ENCODE measurements at places on chromosomes 12 and 14.

- no peak for DNase-seq
Observed at GRCh38 chr12:9793779-9794395, 33.2 kb upstream of the CD69 start.

DNA sequence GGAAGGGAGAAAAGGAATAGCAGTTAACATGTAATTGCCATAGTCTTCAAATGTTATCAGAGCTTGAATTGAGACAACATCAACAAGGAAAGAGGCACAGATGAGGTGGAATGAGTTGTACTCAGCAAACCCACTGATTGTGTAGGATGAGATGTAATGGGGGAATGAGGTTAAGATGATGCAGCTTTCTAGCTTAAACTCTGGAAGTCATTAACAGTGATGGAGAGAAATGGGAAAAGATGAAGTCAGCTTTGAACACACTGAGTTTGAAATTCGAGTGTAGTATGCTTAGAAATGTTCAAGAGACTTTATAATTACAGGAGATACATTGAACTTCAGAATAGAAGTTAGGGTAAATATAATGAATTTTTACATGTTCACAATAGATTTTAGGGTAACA is 106.9 kb downstream of the PRKD1 start:
- no peak for DNase-seq

- DNase-seq: no peak
Observed at GRCh38 chr12:127629066-127629820, 637.7 kb upstream of the TMEM132C start.

GRCh38 chr12:122515275-122515674 is 11.5 kb downstream of the RSRC2 start:
- DNase-seq: no peak

DNA sequence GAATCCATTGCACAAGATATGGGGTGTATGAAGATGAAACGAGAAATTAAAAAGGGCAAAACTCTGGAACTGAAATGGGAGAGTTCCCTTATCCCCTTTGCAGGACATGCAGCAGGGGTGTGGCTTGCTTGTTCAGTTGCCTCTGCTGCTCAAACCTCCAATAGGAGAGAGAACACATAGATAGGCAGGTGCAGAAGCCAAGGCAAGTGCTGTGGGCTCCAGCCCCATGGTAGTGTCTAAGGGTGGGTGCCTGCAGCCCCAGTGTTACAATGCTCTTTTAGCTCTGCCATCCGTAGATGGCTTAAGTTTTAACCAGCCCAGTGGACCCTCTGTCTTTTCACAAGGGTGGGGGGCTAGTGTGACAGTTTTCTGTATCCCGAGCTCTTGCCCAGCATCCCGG is 69.7 kb downstream of the CMAS start:
- no peak for DNase-seq

- no peak for DNase-seq
Observed at GRCh38 chr12:89645434-89645833, 63.2 kb downstream of the ATP2B1 start.

DNA sequence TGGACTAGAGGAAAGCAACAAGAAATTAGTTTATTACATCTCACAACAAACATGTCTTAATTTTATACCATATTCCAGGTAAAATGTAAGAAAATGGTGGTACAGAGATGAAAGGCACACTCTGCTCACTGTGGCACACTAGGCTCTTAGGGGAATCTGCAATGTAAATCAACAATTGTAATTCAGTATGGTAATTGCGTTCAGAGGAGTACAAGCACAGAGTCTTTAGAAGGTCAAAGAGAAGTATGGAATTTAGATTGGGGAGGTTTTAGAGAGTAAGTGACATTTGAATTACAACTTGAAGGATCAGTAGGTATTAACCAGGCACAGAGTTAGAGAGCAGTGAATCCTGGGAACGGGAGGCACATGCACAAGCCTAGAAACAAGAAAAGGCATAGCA is 694.0 kb upstream of the USP15 start:
- DNase-seq: no peak

- no peak for DNase-seq
Observed at GRCh38 chr14:103641161-103641560, 12.2 kb downstream of the KLC1 start.

GRCh38 chr12:102051431-102051965 is 10.3 kb downstream of the WASHC3 start:
- DNase-seq: no peak

DNA sequence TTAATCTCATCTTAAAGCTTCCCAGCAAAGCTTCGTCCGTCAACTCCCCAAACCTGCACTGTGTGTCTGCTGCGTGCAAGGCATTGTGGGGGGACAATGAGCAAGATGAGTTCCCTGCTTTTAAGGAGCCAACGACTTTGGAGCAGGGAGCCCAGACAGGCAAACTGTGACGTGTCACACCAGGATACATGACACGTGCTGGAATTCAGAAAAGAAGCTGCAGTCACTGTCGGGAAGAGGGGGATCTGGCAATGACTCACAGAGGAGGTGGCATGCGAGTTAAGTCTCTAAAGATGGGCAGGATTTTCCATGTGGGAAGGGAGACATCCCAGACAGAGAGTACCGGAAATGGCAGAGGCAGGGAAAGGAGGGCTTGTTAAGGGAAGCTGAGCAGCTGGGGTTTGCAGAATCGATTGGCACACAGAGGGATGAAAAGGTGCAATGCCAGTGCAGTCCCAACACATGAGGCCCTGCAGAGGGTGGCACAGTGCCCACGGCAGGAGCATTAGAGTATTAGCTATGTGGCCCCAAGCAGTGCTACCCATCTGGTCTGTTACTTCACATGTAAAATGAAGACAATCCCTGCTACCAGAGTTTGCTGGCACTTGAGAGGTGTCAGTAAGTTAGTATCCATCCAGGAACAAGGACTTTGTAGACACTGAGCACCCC is 52.9 kb downstream of the SETD3 start:
- no peak for DNase-seq

DNA sequence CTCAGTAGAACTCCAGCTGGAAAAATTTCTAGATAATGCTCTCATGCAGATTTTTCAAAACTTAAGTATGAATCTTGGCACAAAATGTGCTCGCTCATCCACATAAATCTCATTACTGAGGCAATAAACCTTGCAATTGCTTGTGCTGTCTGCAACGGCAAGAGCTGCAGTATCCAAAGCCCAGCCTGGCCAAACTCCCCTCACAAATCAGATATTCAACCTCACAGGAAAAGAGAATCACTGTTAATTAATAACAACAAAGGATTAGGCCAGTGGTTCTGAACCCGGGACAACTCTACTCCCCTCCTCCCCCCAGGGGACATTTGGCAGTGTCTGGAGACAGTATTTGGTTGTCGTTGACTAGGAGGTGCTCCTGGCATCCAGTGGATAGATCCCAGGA is 19.2 kb upstream of the CORO1C start:
- peak; percentile 68 for DNase-seq

DNA sequence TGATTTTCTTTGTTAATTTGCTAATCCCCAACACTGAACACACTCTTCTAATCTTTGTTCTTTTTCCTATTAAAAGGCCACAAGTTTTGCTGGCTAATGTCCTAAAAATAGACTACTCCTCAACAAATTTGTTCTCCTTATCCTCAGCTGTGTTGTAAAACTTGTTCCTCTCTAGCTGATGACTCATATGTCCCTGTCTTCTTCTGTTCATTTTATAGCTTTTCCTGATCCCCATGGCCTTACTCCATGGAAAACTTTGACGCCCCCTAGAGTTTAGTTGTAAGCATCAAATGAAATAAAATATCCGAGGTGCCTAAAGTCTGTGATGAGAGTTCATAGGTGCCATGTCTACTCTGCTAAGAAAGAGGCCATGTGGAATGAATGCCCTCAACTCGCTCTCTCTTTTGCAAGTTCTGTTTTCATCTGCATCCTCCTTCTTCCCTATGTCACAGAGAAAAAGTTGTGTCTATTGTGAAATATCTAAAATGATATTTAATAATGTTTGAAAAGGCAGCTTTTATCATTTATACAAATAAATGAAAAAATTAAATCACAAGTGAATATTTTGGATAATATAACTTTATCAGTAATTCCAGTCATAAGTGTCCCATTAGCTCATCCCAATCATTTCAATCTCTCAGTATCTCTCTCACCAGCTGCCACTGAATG is 237.9 kb downstream of the IPO8 start:
- DNase-seq: no peak

DNA sequence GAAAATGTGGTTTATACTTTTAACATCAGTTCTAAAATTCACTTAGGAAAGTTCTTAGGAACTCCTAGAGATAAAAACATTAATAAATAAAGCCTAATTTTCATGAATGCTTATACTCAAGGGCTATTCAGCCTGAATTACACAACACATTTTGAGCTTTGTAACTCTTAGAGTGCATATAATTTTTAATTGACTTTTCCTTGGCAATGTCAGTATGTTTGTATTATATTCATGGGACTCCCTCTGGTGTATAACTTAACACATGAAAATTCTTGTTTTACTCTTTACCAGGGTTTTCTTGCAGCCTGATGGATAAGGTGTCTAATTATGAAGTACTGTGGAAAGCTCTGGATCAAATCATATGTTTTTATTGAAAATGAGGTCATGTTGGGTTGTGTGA is 150.6 kb upstream of the HMGA2 start:
- DNase-seq: no peak

- DNase-seq: no peak
Observed at GRCh38 chr12:69468237-69469026, 1.8 kb upstream of the FRS2 start.

GRCh38 chr12:114954511-114955055 is 270.6 kb upstream of the TBX3 start:
- no peak for DNase-seq

DNA sequence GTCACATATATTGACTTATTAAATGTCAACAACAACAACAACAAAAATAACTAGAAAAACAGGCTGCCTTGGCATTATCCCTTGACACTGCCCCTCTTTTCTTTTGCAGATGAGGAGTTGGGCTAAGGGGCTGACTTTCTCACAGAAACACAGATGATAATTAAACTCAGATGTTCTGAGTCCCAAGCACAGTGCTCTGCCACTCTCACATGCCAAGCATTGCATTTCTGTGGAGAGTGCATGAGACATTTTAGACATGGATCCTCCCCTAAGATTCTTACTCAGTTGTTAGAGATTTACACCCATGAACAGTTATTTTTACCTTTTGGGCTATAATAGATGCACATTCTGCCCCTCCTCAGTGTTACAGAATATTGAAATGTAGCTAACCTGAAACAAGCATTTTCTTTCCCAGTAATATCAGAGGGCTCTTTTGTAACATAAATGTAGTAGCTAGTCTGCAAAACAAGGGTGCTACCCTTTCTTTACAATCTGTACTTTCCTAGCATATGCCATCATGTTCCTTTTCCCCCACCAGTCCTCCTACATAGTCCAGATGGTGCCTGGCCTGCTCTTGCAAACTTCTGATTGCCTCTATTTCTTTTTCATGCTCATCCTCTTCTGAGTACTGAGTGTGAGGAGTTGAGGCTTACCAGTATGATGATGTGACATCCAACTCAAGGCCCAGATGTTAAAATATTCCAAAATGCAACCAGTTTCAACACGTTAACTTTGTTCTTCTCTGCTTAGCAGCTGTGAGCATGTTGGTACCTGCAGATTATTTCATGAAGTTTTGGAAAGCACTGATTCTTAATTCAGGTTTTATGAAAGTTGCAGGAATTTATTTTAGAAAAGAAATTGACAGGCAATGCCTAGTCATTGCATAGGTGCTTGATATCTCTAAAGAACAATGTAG is 125.0 kb upstream of the ATP2B1 start:
- no peak for DNase-seq

DNA sequence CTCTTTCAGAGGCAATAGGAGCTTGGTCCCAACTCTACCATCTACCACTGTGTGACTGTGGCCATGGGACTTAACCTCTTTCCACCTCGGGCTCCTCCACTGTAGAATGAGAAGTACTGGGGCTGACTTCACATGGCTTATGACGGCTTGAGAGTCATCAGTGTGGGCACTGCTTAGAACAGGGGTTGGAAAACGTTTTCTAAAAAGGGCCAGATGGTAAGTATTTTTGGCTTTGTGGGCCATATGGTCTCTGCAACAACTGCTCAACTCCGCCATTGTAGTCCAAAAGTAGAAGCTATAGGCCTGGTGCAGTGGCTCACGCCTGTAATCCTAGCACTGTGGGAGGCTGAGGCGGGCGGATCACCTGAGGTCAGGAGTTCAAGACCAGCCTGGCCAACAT is 69.2 kb upstream of the LTA4H start:
- no peak for DNase-seq

- DNase-seq: no peak
Observed at GRCh38 chr12:6947615-6948014, 3.5 kb upstream of the PTPN6 start.

DNA sequence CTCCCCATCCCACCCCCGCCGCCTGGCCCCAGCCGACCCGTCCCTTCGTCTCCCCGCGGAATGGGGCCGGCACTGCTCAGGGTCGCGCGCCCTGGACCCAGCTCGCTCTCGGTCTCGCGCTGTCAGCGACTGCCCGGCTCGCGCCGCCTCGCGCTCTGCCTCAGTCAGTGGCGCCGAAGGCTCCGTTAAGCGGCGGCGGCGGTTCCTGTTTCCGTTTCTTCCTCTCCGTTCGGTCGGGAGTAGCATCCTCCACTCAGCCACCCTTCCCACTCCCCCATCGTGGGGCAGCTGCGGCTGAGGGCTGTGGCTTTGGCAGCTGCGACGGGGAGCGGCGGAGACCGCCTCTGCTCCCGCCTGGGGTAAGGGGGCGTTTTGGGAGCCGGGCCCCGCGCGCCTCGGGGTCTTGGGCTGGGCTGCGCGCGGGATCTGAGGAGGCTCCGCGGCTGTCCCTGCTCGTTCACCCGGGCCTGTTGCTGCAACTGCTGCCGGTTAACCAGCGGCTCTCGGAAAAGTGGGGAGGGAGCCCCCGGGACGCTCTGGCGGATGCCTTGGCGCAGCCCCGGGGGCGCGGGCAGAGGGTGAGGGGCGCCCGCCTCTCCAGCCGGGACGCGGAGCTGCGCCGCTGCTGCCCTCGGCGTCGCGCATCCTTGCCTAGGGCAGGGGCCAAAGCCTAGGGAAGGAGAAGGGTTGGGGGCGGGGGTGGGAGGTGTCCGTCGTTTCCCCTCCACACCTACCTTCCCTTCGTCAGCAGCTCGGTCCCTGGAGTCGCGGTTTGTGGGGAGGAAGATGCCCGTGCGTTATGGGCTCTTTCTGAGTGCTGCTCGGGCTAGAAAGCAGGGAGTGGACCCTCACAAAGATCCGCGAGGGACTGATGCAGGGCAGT is 567 bp downstream of the FUT8 start:
- no peak for DNase-seq

- DNase-seq: no peak
Observed at GRCh38 chr12:124396544-124397398, 101.9 kb downstream of the RFLNA start.

GRCh38 chr12:105076913-105077312 is 7.3 kb downstream of the ALDH1L2 start:
- DNase-seq: no peak

GRCh38 chr14:70771781-70772212 is 37.5 kb downstream of the MAP3K9 start:
- DNase-seq: no peak
